ENCODE measurements at places on chromosomes 2 and 18.

DNA sequence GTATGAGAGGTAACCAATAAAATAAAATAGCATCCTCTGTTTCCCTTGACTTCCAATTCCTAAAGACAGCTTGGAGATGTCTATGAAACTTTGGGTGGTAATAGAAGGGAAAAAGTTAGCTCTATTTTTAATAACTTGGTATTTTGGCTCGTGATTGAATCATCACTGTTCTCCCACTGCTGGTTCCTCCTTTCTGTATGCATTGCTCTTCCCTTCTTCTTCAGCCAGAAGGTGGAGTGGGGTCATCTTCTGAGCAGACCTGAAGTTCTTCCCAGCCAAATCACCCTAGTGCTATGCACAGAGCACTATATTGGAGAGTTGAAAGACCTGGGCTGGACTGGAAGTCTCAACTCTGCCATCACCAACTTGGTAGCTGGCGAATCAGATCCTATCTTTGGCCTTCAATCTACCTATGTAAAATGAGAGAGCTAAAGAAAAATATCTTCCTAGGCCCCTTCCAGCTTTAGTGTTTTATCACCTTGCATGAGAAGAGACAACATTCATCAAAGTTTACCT is 54.1 kb downstream of the CPO start:
- no peak for DNase-seq

GRCh38 chr18:24731981-24732380 is 271.5 kb downstream of the HRH4 start:
- DNase-seq, result no peak

DNA sequence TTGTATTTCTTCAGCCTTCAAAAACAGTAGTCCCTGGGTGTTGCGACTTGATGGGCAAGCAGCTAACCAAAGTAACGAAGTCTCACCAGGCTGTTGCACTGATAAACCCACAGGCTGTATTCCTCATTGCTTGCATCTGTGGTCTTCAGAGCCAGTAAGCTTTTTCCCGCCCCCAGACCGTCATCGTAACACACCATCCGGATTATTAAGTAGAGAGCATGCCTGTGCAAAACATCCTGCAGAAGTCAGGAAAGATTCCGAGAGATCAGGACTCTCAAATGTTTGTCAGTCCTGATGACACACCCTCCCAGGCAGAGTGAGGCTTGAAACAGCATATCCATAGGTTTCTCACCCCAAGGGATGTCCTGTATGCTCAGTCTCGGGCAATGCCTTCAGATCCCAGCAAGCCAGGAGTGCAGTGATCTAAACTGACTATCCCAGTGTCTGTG is 15.9 kb downstream of the ITGB1BP1 start:
- no peak for DNase-seq

DNA sequence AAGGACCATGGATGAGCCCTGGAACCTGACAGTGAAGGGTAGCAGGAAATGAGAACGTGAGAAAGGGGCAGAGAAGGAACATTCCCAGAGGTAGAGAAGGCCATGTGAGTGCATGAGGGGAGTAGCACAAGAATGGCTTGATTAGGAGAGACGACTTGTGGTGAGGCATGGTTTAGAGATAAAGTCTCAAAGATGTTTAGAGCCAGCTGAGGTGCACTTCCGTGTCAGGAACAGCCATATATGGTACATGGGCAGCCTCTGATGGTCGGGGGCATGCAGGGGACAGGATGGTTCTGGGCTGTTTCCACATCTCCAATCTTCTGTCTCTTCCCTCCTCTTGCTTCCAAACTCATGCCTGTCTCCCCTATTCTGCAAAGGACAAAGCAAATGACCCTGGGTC is 28.8 kb upstream of the EFEMP1 start:
- no peak for DNase-seq

DNA sequence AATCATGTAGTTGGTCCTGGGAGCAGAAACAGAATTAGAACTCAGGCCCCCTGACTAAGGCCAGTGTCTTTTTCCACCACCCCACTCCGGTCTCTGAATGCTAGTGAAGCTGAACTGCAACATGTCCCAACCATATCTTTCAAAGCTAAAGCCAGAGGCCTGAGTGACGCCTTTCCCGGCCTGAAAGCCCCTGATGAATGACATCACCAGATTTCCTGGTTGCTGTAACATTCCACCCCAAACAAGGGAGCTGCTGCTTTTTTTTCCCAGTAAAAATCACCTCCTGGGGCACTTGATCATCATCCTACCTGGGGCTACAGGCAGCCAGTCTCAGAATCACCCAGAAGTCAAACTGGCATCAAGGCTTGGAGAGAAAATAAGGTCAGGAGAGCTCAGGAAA is 162.7 kb downstream of the ARL4C start:
- no peak for DNase-seq

GRCh38 chr2:66948234-66948633 is 448.9 kb upstream of the ETAA1 start:
- peak; percentile 84 for DNase-seq

DNA sequence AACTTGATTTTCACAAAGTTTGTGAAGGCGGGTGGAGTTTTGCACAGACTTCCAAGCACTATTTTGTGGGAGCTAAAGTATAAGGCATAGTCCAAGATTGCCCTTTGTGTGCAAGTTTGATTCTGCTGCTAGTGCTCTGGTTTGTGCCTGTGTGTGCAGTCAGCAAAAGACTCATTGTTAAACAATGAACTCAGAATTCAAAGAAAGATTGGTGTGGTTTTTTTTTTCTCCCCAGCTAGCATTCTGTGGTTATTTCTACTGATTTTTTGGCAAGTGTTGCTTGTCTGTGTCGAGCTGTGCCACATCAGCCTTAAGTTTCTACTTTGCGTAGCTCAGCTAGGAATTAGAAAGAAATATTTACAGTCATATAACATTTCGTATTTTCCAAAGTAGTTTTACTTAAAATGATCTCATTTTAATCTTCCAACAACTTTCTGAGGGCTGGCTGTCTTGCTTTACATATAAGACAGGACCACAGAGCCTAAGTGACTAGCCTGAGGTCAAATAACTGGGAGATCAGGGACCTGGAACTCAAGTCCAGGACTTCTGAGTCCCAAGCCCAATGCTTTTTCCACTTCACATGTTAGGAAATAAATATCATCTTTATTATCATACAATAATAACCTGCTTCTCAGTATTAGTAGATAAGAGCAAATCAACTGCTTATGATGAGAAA is 69.8 kb downstream of the BABAM2 start:
- peak; percentile 40 for DNase-seq
